ENCODE measurements at places on chromosomes 16 and 17. TPM values are rescaled to one million over a fixed set of nuclear protein-coding genes. Genes with fewer than 3 reads are reported as not detected.

DNA sequence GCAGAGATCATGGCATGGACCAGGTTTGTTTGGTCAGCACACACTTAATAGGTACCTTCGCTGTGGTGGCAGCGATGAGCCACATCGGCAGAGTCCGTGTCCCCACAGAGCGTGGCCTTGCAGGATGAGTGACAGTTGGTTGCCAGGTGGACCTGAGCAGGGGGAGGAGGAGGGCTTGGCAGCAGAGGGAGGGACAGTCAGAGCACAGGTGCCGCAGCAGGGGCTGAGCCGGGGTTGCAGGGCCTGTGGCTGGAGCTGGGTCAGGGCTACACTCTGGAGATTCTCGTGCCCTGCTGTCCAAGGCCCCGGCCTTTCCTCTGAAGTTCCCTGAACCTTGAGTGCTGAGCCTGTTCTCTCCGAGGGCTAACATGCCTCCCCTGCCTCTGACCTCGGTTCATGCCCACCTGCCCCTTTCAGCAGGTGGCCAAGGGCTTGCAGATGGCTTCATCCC, 24.8 kb downstream of the POLR3E start:
- no peaks in the 10 kb centered on the region for H3K27me3 ChIP-seq
- H3K36me3 ChIP-seq = peaks cover 23% of the 10 kb centered on the region
- no peak overlapping the region for H3K27ac ChIP-seq
- no peak for DNase-seq

The CDC42EP4 gene
- 31.3 TPM for total RNA-seq

The ENPP7 gene
- not detected for total RNA-seq

- H3K36me3 ChIP-seq = no peaks in the 10 kb centered on the region
- H3K27me3 ChIP-seq = peaks cover 51% of the 10 kb centered on the region
- no peak overlapping the region for H3K27ac ChIP-seq
- no peak overlapping the region for H3K4me3 ChIP-seq
- DNase-seq = no peak
Measured at GRCh38 chr16:66843191-66843590, 1.0 kb upstream of the CA7 start.

DNA sequence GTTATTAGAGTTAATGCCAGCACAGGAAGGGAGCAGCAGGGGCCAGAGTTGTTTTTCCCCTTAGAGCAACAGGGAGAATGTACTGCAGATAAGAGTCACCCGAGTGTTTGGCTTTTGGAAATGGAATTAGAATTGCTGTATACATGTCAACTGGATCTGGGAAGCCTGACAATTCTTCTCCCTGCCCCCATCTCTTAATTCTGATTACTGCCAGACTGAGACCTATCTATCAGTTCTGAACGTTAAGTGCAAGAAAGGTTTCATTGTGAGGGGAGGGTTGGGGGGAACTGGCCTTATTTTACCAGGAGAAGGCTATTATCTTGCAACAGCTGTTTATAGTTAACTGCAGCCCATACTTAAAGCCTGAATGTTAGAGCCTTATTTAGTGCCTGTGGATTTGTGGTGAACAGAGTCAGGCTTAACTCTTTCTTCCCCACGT, 424.5 kb upstream of the CDH11 start:
- peak; percentile 84 for DNase-seq
- no peaks in the 10 kb centered on the region for H3K36me3 ChIP-seq
- no peaks in the 10 kb centered on the region for H3K27me3 ChIP-seq
- no peak overlapping the region for H3K4me3 ChIP-seq
- peaks cover 19% of the 10 kb centered on the region for H3K4me1 ChIP-seq

The TEDC2 gene
- total RNA-seq = 1.7 TPM

DNA sequence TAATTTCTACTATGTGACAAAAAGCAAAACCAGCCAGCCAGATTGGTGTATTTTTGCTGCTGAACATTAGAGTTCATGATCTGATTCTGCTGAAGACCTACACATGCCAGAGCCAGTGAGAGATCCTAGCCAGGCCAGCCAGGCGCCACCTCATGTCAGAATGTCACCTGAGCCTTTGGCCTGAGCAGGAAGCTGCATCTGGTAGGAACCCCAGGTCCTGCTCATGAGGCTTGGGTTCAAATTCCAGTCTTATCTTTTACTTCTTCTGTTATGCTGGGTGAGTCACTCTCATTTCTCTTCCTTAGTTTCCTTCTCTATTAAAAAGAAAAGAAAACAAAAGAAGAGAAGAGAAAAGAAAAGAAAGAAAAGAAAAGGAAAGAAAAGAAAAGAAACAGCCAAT, 585.1 kb upstream of the CDH5 start:
- no peaks in the 10 kb centered on the region for H3K27me3 ChIP-seq
- H3K4me1 ChIP-seq = no peaks in the 10 kb centered on the region
- H3K27ac ChIP-seq = no peak overlapping the region
- peak; percentile 61 for DNase-seq

The CPPED1 gene
- 5.6 TPM for total RNA-seq

GRCh38 chr17:72184805-72185204, 64.0 kb downstream of the SOX9 start:
- no peaks in the 10 kb centered on the region for H3K36me3 ChIP-seq
- no peaks in the 10 kb centered on the region for H3K27me3 ChIP-seq
- no peak overlapping the region for H3K27ac ChIP-seq

Measured in fibroblast of lung (primary cell).